Thoracic aorta endothelial cell (primary cell): ENCODE measurements at places on chromosomes 16 and 17. TPM values are rescaled to one million over a fixed set of nuclear protein-coding genes. Genes with fewer than 3 reads are reported as not detected.

Gene KRT39
- not detected in 2 replicates for total RNA-seq

Gene TNFRSF13B
- not detected in 2 replicates for total RNA-seq

Gene AGRP
- not detected in 2 replicates for total RNA-seq

Gene TRPV2
- 7.8 and 35.9 TPM in 2 replicates for total RNA-seq

Gene GPRC5B
- 23.5 and 23.8 TPM in 2 replicates for total RNA-seq
